AG10803 (cell line): ENCODE measurements at places on chromosomes 3 and 15.
A peak's percentile ranks its signal among the peaks of the same experiment; 100 is the strongest.

DNA sequence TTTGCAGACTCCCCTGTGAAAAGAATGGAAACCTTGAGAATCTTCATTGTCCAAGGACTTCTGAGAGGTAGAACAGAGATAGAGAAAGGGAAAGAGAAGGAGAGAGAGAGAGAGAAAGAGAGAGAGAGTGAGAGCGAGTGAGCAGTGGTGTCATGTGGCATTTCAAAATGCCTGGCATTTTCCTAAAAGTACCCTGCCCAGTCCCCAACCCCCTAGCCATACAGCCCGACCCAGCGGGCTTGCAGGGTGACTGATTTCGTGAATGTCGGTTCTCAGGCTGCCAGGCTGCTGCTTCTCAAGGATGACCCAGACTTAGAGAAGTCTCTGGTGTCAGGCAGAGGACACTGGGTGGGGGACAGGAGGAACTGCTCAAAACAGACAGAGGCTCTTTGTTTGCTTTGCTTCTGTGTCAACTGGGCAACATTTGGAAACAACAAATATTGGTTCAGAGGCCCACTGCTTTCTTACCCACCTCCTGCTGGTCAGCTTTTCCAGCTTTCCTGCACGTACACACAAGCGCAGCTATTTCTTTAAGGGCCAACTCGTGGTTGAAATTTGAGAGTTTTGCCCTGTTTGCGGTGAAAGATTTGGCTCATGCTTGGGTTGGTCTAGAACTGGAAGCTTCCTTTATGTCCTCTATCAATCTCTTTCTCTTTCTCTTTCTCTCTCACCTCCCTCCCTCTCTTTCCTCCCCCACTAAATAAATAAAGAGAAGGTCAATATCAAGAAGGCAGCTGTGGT is 3.7 kb upstream of the TF start:
- peak; percentile 10 for DNase-seq

GRCh38 chr3:71901645-71902044 is 116.7 kb upstream of the PROK2 start:
- no peak for DNase-seq

DNA sequence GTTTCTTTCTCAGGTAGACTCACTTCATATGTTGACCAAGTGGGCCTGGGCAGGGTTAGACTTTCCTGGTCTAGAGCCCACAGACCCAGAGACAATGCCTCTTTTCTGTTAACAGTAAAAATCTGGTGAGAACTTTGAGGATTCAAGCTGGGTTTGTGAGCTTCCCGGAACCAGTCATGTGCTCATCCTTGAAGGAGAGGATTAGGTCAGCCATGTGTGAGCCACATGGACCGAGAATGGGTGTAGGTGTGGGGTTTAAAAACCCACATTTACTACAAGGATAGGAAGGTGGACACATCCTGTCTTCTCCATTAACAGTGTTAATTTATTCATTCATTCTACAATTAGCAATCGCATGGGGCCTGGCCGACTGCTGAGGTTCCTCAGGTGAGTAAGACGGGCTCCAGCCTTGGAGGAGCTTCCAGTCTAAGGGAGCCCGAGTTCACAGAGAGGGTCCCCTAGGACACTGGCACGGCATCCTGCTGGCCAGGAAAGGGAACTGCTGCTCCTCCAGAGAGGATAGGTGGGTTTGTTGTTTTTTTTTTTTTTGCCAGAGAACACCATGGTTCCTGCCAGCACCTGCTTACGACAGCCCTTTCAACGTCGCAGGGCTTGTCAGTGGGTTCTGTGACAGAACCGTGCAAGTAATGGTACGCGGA is 69.0 kb downstream of the SQOR start:
- no peak for DNase-seq

- no peak for DNase-seq
Measured at GRCh38 chr3:187621881-187622280, 48.3 kb downstream of the SST start.

DNA sequence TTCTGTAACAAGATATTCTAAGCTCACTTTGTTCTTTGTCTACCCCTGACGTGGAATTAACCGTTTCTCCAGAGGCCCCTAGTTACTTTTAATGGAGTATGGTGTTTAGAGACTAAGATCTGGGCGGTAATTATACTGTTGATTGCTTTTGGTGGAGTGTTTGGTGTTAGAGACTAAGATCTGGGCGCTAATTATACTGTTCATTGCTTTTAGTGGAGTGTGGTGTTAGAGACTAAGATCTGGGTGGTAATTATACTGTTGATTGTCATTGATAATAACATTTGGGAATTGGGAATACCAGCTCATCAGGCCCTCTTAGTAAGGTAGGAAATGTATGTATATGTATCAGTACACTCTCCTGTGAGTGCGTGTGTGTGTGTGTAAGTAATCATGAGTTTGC is 66.6 kb downstream of the LMLN start:
- no peak for DNase-seq

GRCh38 chr3:111761309-111761795 is 97.7 kb upstream of the PHLDB2 start:
- peak; percentile 68 for DNase-seq
